ENCODE measurements at places on chromosomes 3 and 15.

DNA sequence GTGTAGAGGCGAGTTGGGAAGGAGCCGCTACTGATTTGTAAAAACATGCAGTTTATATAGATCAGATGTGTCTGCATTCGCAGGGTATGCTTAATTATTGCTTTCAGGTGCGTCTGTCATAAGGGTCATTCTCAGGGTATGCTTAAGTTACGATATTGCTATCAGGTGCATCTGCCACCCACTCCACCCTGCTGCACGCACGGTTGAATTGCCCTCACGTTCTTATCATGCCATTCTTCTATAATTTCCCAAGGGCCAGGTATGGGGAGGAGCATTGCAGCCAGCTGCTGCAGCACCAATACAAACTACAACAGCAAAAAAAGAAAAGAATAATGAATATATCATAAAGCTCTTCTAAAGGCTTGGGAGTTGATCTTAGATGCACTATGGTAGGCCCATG is 230.0 kb downstream of the KBTBD8 start:
- DNase-seq = no peak

DNA sequence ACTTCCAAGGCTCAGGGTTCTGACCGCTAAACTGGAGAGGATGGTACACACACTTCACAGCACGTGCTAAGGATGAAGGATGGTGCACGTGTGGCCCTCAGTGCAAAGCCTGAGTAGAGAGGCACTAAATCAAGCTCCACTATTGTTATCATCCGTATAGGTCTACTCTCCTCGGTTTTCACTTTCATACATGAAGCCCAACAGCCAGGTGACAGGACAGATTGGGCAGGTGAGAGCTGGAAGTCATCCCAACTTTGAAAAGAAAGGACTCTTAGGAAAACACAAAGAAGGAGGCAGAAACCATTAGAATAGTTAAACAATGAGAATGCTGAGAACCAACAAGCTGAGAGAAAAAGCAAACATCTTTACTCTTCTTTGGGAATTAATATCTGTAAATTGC is 21.1 kb downstream of the MAGI1 start:
- no peak for DNase-seq

DNA sequence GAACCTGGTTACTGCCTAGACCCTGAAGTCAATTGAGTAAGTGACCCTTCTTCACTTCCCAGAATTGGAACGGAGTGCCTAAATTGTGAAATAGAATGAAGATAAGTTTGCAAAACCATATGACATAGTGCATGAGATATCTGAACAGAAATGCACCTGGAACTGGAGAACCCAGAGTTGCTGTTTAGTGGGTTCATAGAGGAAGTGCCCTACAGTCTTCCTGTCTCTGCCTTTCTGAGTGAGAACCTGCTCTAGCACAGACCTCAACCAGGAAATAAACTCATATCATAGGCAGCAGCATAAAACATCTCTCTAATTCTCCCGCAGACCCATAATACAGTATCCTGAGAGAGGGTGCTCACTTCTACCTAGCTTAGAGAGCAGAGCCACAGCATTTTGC is 82.9 kb downstream of the EOMES start:
- no peak for DNase-seq

GRCh38 chr15:42182961-42183360 is 25.1 kb downstream of the VPS39 start:
- DNase-seq = no peak

GRCh38 chr3:59401924-59402323 is 352.1 kb upstream of the CFAP20DC start:
- DNase-seq = no peak

DNA sequence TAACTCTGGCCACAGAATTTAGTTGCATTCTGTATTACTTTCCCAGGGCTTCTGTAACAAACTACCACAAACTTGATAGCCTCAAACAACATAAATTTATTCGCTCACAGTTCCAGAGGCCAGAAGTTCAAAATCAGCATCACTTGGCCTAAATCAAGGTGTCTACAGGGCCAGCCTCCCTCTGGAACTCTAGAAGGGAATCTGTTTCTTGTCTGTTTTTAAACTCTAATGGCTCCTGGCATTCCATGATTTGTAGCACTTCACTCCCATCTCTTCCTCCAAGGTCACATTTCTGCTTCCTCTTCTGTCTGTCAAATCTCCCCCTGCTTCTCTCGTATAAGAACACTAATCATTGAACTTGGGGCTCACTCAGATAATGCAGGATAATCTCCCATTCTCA is 151.9 kb upstream of the ARPP21 start:
- no peak for DNase-seq

DNA sequence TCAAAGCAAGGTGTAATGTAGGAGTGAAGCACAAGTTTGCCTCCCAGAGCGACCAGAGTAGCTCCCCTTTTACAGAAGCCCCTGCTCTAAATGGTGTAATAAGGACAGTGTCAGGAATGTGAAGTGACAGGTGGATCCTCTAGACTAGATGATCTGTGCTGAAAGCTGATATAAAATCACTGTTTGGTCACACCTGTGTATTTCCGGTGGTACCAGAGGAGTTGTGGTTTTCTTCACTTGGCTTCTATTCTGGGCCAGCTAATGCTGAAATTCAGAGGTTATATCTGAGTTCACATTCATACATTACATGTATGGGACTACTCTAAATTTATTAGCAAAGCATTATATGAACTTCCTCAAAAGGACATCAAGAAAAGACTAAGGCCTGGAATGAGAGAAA is 117.4 kb downstream of the IL1RAP start:
- no peak for DNase-seq

- DNase-seq = no peak
These were observed 167.9 kb downstream of the PDE8A start for GRCh38 chr15:85149465-85150129.

DNA sequence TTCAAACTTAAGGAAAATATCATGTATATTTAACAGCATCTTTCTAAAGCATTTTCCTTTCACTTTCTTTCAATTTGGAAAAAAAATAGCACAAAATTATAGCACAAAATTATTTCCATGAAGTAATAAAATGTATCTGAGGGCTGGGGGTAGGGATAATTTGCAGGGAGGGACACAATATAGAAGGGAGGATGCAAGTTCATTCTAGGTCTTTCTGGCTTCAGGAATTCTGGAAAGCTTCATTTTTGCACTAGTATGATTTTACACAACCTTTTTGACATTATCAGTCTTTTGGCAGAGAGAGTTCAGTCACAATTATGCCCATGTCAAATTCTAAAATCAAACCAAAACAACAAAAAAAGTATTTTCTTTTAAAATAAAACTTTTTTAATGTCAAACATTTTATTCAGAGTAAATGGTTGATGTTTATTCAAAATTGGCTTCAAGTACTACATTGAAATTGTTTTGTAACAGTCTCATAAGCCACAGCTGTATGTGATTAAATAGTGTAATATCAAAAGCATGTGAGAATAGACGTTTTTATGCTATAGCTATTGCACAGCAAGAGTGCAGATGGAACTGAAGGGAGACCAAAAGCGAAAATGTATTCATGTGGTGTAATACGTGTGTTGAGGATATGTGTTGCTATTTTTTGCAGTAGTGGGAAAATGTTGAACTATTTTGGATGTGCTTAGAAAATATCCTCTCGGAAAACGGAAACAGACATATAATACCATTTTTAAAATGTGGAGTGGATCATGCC is 5.8 kb downstream of the RBMS3 start:
- peak; percentile 48 for DNase-seq

DNA sequence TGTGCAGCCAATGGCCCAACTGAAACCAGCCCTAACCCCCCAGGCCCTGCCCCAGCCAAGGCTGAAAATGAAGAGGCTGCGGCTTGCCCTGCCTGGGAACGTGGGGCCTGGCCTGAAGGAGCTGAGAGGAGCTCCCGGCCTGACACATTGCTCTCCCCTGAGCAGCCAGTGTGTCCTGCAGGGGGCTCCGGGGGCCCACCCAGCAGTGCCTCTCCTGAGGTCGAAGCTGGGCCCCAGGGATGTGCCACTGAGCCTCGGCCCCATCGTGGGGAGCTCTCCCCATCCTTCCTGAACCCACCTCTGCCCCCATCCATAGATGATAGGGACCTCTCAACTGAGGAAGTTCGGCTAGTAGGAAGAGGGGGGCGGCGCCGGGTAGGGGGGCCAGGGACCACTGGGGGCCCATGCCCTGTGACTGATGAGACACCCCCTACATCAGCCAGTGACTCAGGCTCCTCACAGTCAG is 11.2 kb downstream of the MAP1A start:
- DNase-seq = no peak

GRCh38 chr3:65194744-65195143 is 506.9 kb upstream of the ADAMTS9 start:
- no peak for DNase-seq

DNA sequence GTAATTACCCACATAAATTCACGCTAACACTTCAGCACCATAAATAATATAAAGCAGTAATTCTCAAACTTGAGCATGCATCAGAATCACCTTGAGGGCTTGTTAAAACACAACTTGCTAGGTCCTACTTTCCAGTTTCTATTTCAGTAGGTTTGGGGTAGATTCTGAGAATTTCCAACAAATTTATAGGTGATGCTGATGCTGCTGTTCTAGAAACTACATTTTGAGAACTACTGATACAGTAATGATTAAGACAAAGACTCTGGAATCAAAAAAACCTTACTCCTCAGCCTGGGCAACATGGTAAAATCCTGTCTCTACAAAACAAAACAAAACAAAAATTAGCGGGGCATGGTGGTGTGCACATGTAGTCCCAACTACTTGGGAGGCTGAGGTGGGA is 18.8 kb downstream of the TMEM39A start:
- no peak for DNase-seq

- no peak for DNase-seq
These were observed 45.1 kb upstream of the FGD5 start for GRCh38 chr3:14773691-14774128.

- DNase-seq = no peak
These were observed 5.5 kb upstream of the LEKR1 start for GRCh38 chr3:156820692-156821080.

GRCh38 chr15:67914537-67915460 is 75.0 kb upstream of the RNU6-1 start:
- no peak for DNase-seq

DNA sequence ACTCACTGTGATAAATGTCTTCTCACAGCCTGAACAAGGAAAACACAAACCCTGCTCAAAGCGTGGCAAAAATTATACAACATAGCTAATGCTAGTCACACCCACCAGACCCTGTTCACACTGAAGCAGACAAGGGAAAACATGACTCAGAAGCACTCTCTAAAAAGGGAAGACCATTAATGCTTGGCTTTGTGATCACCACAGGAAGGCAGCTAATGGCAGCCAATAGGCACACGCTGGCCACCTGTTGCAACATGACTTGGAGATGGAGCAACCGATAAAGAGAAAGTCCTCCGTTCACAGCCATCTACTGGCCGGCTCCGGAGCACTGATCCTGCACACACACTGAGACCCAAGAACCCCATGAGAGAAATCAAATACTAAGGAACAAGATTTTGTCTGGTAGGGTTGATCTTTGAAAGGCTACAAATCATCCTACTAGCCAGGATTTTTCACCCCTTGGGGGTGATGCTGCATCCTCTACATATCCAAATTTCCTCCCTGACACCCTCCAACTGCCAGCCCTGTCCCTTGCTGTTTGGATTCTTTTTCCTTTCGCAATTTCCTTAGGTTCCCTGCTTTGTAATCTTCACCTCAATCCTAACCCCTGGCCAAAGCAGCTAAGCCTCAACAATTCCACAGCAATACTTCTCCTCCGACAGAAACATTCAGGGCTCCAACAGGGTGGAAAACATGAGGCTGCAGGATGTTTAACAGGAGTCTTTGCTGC is 3.2 kb downstream of the ZXDC start:
- peak; percentile 87 for DNase-seq

- no peak for DNase-seq
These were observed 55.3 kb upstream of the SLC6A1 start for GRCh38 chr3:10937141-10937825.

DNA sequence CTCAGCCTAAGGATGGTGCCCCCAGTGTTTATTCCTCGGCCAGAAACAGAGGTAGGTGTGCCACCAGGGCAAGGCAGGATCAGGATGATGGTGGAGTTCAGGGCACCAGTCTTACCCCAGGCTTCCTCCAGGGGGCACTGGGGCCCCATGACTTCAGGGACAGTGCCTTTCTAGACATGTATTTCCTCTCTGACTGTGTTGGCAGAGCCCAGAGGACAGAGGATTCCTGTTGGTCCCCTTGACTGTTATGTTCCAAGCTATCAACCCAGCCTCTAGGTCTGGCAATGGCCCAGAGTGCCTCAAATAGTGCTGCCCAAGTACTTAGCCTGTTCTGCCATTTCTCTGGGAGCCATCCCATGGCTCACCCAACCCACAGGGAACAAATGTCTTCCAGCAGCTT is 2.8 kb downstream of the HEMK1 start:
- DNase-seq = no peak

GRCh38 chr3:131704098-131704497 is 201.3 kb upstream of the MRPL3 start:
- no peak for DNase-seq

DNA sequence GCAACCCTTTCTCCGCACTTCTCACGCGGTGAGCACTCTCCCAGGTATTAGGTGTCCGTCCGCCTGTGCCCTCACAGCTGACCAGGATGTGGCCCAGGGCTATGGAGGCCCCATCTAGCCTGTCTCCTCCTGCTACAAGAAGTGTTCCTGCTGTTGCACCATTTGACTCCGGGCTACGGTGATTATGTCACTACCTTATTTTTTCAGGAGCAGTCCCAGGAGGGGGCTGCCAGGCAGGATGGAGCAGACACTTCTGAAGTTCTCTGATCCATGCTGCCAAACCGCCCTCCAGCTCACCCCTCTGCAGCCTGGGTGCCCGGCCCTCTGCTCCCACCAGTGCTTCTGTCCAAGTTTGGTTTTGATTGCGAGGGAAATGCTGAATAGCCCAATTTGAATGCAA is 36.9 kb downstream of the ZXDC start:
- no peak for DNase-seq

- DNase-seq = peak; percentile 31
These were observed 1031.7 kb downstream of the MCTP2 start for GRCh38 chr15:95262866-95263564.

DNA sequence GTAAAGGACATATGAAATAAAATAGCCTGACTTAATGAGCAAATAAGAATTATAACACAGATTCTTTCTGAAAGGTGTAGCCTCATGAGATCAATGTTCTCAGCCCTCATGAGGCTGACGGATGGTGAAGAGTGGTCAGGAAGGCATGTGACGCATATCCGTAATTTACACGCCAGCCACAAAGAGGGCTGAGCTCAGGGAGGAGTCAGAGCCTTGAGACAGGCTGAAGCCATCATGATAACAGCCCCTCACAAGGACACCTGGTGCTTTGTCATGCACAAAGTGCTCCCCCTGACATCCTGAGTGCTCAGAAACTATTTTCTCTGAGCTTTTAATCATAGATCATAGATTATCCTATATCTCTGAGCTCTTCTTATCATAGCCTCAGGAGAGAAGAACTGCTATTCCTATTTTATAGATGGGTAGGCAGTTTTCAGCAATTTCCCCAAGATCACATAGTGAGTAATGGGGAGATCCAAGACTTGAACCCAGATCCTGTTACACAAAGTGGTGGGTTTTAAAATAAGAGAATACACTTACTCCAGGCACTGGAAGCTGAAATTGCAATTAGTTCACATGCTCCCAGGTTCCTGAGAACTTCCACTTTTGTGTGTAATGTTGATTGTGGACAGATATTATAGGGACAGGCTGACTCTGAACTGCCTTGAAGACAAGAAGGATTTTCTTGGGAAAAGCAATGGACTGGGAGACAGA is 267.1 kb downstream of the RPLP1 start:
- no peak for DNase-seq

GRCh38 chr3:154953538-154953937 is 126.6 kb upstream of the MME start:
- no peak for DNase-seq

- DNase-seq = no peak
These were observed 3.0 kb downstream of the MYL3 start for GRCh38 chr3:46860017-46860809.

- no peak for DNase-seq
These were observed 171.7 kb upstream of the ATP11B start for GRCh38 chr3:182621435-182622240.
